NCI-H2029 treated with DMSO at 0.1 percent for 48 hours (cell line): ENCODE measurements at places on chromosomes 12 and 14.

- DNase-seq = no peak
These were observed 1.4 kb downstream of the SLC25A29 start for GRCh38 chr14:100304825-100305323.

DNA sequence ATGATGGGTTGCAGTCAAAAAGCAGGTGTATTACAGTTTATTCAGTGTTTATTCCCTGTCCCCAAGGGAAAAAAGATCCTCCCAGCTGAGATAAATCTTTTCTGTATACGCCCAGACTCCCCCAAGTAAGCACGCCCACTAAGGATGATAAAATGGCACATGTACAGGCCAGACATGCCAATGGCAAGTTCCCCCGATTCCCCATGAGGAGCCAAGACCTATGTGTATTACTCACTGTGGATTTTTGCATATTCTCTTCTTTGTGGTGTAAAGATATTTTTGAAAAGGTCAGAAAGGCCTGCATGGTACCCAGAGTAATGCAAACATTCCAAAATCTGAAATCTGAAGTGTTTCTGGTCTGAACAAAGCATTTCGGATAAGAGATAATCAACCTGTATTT lies 22.2 kb downstream of the NR2C1 start:
- no peak for DNase-seq

- no peak for DNase-seq
These were observed 26.1 kb upstream of the EIF4B start for GRCh38 chr12:52980096-52980649.

GRCh38 chr12:8914716-8915526 lies 612 bp downstream of the PHC1 start:
- no peak for DNase-seq

DNA sequence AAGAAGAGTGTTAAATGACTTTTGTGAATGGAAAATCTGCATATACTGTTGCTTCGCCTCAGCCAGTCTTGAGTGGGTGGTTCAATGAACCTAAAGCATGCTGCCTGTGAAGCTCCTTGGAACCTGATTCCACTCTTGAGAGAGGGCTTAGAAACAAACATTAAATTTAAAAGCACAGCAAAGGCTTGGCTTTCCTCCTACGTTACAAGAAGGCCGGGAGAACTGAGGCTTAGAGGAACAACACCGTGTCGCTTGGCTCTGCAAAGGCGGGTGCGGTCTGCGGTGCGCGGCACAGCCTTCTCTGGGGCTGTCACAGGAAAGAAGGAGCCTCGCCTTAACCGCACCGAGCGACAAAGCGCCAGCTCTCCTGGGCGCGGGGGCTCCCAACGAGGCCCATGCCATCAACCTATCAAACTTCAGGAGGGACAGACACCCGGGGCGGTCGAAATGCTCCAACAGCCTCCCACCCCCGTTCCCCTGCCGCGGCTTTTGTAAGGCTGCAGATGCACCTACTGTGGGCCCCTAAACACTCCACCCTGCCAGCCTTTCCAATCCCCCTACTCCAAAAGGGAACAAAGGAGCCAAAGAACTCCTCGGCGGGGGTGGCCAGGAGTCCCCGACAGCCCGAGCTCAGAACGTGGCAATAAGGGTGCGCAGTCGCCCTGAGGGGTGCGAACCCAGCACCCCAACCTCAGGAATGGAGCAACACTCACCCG lies 729 bp downstream of the OSBPL8 start:
- DNase-seq = peak; percentile 10

- no peak for DNase-seq
These were observed 3.7 kb downstream of the ZBTB1 start for GRCh38 chr14:64508215-64508776.

DNA sequence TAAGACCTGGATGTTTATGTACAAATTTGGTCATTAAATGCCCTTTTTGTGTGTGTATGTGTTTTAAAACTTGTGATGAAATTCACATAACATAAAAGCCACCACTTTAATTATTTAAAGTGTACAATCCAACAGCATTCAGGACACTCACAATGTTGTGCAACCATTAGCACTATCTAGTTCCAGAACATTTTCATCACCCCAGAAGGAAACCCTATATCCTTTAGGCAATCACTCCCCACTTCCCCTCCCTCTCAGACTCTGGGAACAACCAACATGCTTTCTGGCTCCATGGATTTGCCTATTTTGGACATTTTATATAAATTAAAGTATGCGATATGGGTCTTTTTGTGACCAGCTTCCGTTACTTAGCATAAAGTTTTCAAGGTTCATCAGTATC lies 124.6 kb downstream of the TTC7B start:
- DNase-seq = no peak

DNA sequence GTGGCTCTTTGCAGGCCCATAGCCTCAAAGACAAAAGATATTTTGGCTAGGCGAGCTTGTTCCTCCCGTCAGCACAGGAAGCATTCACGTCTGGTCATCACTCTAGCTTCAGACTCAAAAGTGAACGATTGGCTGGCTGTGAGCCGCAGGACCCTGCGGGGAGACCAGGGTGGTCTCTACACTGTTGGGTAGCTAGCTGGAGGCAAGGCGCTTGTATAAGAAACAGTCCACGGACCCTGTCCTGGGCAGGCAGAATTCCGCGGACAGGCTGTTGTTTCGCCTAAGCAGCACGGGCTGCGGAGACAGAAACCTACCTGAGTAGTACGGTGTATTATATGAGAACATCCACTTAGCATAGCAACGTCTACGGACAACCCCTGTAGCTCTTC lies 29.6 kb downstream of the WBP11 start:
- no peak for DNase-seq

GRCh38 chr12:67220065-67220464 lies 49.1 kb upstream of the CAND1 start:
- no peak for DNase-seq

DNA sequence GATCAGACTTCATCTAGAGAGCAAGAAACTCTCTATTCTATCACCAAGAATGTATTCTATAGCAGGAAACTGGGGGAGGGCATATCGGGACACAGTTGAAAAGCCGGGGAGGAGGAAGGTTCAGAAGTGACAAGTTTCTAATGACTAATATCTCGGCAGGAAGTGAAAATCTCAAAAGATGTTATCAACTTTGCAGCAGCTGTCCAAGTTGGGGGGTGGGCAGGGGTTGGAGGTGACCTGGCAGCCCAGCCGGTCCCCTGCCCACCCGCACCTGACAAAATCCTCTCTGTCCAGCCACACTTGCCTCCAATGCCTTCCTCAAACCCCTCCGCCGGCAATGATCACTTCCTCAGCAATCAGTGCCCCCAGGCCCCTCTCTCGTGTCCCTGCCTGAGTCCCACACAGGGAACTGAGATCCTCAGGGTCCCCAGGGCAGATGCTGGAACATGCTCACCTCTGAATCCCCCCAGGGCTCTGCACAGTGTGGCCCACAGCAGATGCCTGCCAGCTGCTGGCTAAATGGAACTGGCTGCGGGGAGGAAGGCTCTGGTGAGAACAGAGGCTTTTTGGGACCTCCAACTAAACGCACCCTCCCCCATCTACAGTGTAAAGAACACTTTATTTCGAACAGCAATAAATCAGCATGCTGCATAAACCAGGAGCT lies 43.9 kb downstream of the CCDC88C start:
- DNase-seq = no peak
